Natural killer cell treated with Interleukin-12 subunit alpha and Interleukin-12 subunit beta and Interleukin-15 and Interleukin-18, amount 100 ng/mL, for 72 hours (primary cell): ENCODE measurements at places on chromosomes 7 and 10. TPM values are rescaled to one million over a fixed set of nuclear protein-coding genes. Genes with fewer than 3 reads are reported as not detected.

MRLN gene
- total RNA-seq, result not detected

GRCh38 chr10:128865436-128866195 is 601.4 kb upstream of the MGMT start:
- no peaks in the 10 kb centered on the region for H3K4me1 ChIP-seq
- no peak overlapping the region for H3K4me3 ChIP-seq
- DNase-seq, result no peak

DNA sequence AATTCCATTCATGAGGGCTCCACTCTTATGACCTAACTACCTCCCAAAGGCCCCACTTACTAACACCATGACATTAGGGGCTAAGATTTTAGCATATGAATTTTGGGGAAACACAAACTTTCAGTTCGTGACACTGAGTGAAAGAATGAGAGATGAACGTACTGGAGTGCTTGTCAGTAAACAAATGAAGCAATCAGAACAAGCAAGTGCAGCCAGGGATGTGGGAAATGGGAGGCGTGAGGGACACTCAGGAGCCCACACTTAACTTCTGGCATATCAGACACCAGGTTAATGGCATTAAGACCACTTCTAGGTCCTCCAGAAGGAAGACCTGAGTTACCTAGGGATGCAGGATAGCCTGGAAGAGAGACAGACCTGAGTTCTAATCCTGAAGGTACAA is 2.3 kb upstream of the MDFIC start:
- H3K4me3 ChIP-seq, result peak overlapping the region; percentile 99
- H3K4me1 ChIP-seq, result peaks cover 59% of the 10 kb centered on the region
- H3K27me3 ChIP-seq, result no peaks in the 10 kb centered on the region
- H3K36me3 ChIP-seq, result no peaks in the 10 kb centered on the region

DNA sequence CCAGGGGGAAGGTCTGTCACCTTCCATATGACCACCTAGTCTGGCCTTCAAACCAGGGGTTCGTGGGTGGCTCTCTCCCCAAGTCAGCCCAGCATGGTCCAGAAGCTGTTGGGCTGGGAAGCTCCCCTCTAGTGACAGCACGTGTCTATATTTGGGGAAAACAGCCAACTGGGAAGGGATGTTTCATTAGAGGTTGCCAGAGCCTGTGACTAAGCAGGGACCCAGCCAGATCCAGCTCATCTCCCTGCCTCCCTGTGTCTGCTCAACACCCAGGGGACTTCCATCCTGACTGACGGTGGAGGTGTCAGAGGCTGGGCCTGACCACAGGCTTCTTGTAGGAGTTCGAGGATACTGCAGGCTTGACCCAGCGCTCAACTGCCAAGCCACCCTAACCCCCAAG is 10.5 kb downstream of the STYXL1 start:
- H3K4me1 ChIP-seq, result peaks cover 14% of the 10 kb centered on the region
- no peaks in the 10 kb centered on the region for H3K36me3 ChIP-seq
- no peak for DNase-seq
- no peak overlapping the region for H3K27ac ChIP-seq
- H3K27me3 ChIP-seq, result no peaks in the 10 kb centered on the region

GAD2 gene
- total RNA-seq, result not detected

MMP21 gene
- total RNA-seq, result 0.14 TPM

DNA sequence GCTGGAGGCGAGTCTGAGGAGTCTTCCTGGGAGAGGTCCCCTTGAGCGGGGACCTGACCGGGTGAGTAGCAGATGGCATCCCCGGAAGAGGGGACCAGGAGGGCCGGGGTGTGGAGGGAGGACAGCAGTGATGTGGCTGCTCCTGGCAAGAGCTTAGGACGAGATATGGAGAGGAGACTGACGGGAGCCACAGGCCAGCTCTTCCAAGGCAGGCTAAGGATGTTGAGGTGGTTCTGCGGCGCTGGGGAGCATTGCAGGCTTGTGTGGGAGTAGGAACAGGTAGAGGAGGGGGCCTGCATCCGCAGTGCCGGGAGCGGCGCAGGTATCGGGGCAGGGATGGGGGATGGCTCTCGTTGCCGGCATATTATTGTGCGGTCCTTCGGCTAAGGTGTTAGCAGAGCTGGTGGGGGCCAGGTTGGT is 76.7 kb upstream of the ANLN start:
- H3K4me1 ChIP-seq, result no peaks in the 10 kb centered on the region
- no peaks in the 10 kb centered on the region for H3K36me3 ChIP-seq
- DNase-seq, result no peak
- no peak overlapping the region for H3K27ac ChIP-seq
- no peaks in the 10 kb centered on the region for H3K27me3 ChIP-seq
- no peak overlapping the region for H3K4me3 ChIP-seq

TDRD1 gene
- total RNA-seq, result 0.24 TPM

GRCh38 chr7:2038931-2039728 is 193.6 kb downstream of the MAD1L1 start:
- DNase-seq, result peak; percentile 28
- H3K4me3 ChIP-seq, result peak overlapping the region; percentile 53
- peaks cover 47% of the 10 kb centered on the region for H3K27me3 ChIP-seq
- no peaks in the 10 kb centered on the region for H3K36me3 ChIP-seq
- H3K27ac ChIP-seq, result no peak overlapping the region

GRCh38 chr7:80453699-80454340 is 58.0 kb downstream of the GNAT3 start:
- H3K27me3 ChIP-seq, result no peaks in the 10 kb centered on the region
- H3K4me3 ChIP-seq, result no peak overlapping the region
- H3K4me1 ChIP-seq, result no peaks in the 10 kb centered on the region
- H3K36me3 ChIP-seq, result no peaks in the 10 kb centered on the region

DNA sequence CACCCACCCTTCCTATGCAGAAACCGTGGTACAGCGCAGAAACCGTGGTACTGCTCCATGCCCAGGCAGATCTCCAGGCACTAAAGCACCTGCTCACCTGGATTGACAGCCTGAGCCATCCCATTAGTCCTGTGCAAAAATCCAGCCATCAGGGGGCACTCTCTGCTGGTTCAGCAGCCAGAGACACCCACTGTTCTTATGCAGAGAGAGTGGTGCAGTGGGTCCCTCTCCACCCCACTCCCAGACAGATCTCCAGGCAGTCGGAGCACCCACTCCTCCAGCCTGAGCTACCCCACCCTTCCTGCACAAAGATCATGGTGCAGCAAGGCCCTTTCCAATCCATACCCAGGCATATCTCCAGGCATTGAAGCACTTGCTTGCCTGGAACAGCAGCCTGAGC is 219.8 kb downstream of the CTNNA3 start:
- DNase-seq, result no peak
- no peak overlapping the region for H3K27ac ChIP-seq
- peaks cover 8% of the 10 kb centered on the region for H3K36me3 ChIP-seq
- no peaks in the 10 kb centered on the region for H3K4me1 ChIP-seq

DNAJC12 gene
- 2.3 TPM for total RNA-seq

- no peak overlapping the region for H3K27ac ChIP-seq
- no peaks in the 10 kb centered on the region for H3K36me3 ChIP-seq
- no peak overlapping the region for H3K4me3 ChIP-seq
- no peaks in the 10 kb centered on the region for H3K27me3 ChIP-seq
- DNase-seq, result no peak
These were observed 117.6 kb upstream of the DPP6 start for GRCh38 chr7:153934629-153935028.

DNA sequence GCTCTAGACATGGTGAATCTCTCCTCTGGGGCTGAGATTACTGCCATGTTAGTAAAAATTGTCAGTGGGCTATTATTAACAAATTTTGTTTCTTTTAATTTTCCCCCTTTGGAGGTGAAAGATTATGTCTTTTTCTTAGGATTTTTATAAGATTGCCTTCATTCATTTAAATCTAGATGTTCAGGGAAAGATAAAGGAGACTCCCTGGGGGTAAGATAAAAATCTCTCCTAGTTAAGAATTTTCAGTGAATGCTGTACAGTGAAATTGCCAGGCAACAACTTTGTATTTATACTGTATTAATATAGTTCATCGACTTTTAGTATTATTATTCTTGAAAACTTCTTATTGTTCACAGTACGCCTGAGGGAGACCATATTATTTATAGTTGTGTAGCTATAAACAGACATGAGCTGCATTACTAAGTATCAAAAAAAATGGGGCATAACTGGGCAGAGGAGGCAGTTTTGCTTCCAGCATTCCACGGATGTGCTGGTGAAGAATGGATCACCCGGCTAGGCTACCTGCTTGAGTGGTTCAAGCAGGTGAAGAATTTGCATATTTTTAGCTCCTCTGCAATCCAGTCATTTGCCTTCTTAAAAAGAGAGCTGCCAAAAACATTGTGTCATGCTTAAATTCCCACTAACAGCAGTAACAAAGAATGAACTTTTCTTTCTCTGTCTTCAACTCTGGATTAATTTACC is 552.1 kb downstream of the DNAJB9 start:
- no peak overlapping the region for H3K27ac ChIP-seq
- H3K36me3 ChIP-seq, result peaks cover 5% of the 10 kb centered on the region
- H3K4me3 ChIP-seq, result no peak overlapping the region
- no peak for DNase-seq
- H3K27me3 ChIP-seq, result no peaks in the 10 kb centered on the region
- no peaks in the 10 kb centered on the region for H3K4me1 ChIP-seq

DNA sequence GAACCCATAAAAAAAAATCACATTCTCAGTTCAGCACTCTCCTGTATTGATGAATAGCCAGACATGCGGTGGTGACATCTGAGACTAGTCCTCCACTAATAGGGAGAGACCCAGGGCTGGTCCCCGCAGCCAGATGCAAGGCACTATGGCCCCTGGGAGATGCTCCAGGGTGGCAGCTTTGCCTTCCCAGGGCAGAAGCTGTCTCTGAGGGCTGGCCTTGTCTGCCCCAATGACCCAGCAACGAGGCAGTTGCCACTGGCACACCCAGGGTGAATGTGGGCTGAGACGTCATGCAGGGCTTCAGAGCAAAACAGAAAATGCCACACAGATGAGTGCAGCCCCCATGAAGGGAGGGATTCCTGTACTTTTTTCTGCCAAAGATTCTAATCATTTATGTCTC is 50.1 kb upstream of the GDF10 start:
- H3K27me3 ChIP-seq, result no peaks in the 10 kb centered on the region
- H3K4me3 ChIP-seq, result no peak overlapping the region
- no peaks in the 10 kb centered on the region for H3K36me3 ChIP-seq

- peaks cover 26% of the 10 kb centered on the region for H3K27me3 ChIP-seq
- no peak overlapping the region for H3K27ac ChIP-seq
- DNase-seq, result no peak
- no peaks in the 10 kb centered on the region for H3K4me1 ChIP-seq
These were observed 339.9 kb upstream of the ADARB2 start for GRCh38 chr10:2077231-2077630.

MYO1G gene
- 465 TPM for total RNA-seq

DNA sequence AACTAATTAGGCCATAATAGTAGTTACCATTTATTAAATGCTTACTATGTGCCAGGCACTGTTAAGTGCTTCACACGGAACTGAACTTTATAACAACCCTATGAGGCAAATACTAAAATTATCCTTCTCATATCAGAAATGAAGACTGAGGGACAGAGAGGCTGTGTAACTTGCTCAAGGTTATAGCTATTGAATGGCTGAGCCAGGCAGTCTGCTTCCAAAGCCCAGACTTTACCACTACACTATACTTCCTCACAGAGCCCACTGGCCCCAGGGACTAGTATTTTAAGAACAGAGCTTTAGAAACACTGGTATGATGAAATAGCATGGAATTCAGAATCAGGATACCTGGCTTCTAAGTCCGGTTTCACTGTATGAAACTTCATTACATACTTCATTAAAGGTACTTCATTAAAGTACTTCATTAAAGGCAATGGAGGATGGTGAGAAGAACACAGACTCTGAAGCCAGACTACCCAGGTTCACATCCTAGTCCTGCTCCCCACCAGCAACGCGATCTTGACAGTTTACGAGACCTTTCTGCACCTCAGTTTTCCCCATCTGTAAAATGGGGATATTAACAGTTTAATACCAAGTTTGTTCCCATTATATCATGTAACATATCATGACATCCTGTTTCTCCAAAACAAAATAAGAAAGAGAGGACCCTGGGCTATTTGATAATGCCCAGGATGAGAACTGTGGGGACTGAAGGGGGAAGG is 19.6 kb downstream of the ANXA11 start:
- no peaks in the 10 kb centered on the region for H3K36me3 ChIP-seq
- no peak overlapping the region for H3K4me3 ChIP-seq
- H3K4me1 ChIP-seq, result peaks cover 70% of the 10 kb centered on the region
- H3K27me3 ChIP-seq, result no peaks in the 10 kb centered on the region

DNA sequence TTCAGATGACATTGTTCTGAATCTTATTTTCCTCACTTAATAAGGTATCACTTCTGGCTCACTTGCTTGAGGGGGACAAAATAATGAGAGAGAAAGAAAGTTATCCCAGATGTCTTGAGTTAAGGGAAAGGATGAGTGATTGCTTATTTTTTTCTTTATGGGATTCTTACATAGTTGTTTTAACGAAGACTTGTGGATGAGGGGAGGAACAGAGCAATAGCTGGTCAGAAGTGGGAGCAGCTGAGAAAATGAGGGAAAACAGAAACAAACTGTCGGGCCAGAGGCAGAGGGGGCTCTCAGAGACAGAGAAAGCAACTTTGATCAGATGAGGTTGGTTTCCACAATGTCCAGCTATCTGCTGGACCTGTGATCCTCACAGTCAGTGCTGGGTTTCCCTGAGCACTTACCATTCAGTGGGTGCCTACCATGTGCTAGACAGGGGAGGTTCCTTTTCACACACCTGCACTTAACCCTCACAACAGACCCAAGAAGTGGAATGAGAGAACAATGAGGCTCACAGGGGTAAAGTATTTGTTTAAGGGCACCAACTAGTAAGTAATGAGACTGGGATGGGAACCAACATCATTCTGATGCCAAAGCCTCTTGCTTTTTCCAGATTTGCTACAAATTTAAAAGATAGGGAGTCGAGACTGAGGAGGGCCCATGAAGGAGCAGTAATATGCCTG is 64.2 kb downstream of the BICC1 start:
- H3K27ac ChIP-seq, result no peak overlapping the region
- no peaks in the 10 kb centered on the region for H3K27me3 ChIP-seq
- H3K4me3 ChIP-seq, result no peak overlapping the region
- H3K36me3 ChIP-seq, result no peaks in the 10 kb centered on the region
- no peaks in the 10 kb centered on the region for H3K4me1 ChIP-seq
- no peak for DNase-seq

OGDHL gene
- total RNA-seq, result not detected

DNA sequence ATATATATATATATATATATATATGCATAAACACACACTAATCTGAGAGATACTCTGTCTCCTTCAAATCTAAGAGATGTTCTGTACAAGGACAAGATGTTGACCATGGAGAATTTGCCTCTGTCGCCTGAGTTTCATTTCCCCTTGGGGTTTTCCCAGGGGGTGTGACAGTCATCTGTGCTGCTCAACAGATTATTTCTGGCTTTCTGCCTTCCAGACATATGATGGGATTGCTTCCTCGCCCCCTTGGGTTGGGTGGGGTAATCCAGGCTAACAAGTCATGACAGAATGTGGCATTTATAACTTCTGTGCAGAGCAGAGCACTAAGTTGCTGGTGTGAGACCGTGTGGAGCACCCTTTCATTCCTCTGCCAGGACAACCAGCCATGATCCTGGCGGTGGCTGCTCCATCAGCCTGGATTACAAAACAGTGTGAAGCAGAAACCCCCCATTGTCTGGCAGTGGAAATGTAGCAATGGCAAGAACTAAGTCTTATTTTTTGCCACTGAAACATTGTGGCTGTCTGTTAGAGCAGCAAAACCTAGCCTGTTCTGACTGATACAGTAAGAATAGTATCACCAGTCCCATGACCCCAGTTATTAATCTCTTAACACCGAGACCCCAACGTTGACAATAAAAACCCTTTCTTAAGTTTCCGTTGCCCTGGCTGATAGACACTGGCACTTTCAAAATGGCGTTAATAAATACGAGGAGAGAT is 13.7 kb upstream of the USP6NL start:
- peaks cover 11% of the 10 kb centered on the region for H3K4me1 ChIP-seq
- DNase-seq, result no peak
- no peak overlapping the region for H3K4me3 ChIP-seq
- H3K27me3 ChIP-seq, result peaks cover 45% of the 10 kb centered on the region

GRCh38 chr10:43605850-43606322 is 352 bp upstream of the ZNF485 start:
- H3K27ac ChIP-seq, result peak overlapping the region; percentile 81
- peaks cover 18% of the 10 kb centered on the region for H3K36me3 ChIP-seq
- no peak for DNase-seq

RSPH10B gene
- 0.64 TPM for total RNA-seq

OR2A12 gene
- not detected for total RNA-seq

EN2 gene
- total RNA-seq, result not detected
